ENCODE measurements at places on chromosomes 2 and 18.

- no peak for DNase-seq
Observed at GRCh38 chr18:49044898-49045297, 94.1 kb upstream of the SMAD7 start.

GRCh38 chr18:48992133-48992532, 41.4 kb upstream of the SMAD7 start:
- DNase-seq: no peak

DNA sequence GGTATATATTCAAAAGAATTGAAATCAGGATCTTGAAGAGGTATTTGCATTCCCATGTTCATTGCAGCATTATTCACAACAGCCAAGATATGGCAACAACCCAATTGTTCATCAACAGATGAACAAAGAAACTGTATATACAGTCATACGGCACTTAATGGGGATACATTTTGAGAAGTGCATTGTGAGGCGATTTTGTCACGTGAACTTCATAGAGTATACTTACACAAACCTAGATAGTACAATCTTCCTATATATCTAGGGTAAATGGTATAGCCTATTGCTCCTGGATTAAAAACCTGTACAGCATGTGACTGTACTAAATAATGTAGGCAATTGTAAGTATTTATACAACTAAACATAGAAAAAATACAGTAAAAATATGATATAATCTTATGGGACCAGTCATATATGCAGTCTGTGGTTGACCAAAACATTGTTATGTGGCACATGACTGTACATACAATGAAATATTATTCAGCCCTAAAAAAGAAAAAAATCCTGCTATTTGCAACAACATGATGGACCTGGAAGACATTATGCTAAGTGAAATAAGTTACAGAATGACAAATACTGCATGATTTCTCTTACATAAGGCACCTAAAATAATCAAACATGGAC, 9.2 kb upstream of the BBS5 start:
- no peak for DNase-seq

DNA sequence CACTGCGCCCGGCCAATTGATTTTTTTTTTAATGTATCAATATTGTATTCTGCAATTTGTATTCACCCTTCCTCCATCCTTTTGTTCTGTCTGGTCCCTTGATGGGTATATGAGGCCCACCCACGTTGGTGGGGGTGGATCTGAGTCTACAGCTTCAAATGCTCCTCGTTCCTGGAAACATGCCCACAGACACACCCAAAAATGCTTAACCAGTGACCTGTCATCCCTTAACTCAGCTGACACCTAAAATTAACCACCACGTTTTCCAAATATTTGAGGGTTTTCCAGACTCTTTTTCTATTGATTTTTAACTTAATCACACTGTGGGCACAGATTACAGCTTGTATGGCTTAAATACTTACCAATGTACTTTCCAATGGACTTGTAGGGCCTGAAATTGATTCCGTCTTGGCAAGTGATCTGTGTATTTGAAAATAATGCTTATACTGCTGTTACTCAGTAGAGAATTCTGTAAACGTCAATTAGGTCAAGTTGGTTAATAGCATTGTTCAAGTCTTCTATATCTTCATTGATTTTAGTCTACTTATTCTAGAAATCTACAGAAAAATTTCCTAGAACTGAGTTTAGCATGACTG, 34.4 kb upstream of the CYP27C1 start:
- DNase-seq: no peak

GRCh38 chr2:118118479-118118878, 30.2 kb downstream of the INSIG2 start:
- DNase-seq: no peak

- no peak for DNase-seq
Observed at GRCh38 chr2:25400169-25400568, 58.4 kb upstream of the DNMT3A start.

- no peak for DNase-seq
Observed at GRCh38 chr2:235842941-235843340, 325.2 kb downstream of the GBX2 start.

- no peak for DNase-seq
Observed at GRCh38 chr2:50344509-50345106, 687.3 kb downstream of the NRXN1 start.

GRCh38 chr2:22282220-22282619, 1102.8 kb upstream of the KLHL29 start:
- no peak for DNase-seq

DNA sequence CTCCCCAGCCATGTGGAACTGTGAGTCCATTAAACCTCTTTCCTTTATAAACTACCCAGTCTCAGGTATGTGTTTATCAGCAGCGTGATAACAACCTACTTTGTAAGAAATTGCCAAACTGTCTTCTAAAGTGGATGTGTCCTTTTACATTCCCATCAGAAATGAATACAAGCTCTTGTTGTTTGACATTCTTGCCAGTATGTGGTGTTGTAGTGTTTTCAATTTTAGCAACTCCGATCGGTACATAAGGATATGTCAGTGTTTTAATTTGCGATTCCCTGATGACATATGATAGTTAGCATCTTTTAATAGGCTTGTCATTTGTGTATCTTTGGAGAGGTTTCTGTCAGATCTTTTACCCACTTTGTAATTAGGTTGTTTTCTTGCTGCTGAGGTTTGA, 1156.3 kb upstream of the CRIM1 start:
- no peak for DNase-seq

DNA sequence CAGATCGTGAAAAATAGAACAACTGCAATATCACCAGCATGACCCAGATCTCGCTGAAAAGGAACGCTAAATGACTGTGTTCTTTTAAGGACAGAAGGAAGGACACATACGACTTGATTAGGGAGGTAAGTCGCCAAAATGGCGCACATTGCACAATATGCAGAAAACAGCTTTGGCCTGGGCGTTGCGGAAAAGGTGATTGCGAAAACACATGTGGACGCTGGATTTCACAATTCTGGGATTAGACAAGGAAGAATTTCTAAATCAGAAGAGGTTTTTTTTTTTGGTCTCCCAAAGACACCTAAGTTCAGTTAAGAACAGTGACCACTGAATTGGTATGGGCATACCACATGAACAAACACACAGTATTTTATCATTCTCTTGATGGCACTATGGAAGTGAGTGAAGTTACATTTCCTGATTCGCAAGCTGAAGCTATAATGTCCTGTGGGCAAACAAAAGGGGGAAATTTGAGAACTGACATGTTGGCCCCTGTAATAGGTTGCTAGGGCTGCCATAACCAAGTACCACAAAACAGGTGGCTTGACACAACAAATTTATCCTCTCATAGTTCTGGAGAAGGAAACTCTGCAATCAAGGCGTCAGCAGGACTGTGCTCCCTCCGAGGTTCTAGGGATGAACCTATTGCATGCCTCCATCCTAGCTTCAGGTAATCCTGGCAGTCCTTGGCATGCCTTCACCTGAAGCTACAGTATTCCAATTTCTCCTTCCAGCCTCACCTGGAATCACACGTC, 25.8 kb upstream of the ERICH2 start:
- DNase-seq: no peak

- DNase-seq: no peak
Observed at GRCh38 chr2:176455816-176456291, 186.6 kb downstream of the MTX2 start.

- no peak for DNase-seq
Observed at GRCh38 chr2:138035608-138036217, 71.4 kb downstream of the HNMT start.

DNA sequence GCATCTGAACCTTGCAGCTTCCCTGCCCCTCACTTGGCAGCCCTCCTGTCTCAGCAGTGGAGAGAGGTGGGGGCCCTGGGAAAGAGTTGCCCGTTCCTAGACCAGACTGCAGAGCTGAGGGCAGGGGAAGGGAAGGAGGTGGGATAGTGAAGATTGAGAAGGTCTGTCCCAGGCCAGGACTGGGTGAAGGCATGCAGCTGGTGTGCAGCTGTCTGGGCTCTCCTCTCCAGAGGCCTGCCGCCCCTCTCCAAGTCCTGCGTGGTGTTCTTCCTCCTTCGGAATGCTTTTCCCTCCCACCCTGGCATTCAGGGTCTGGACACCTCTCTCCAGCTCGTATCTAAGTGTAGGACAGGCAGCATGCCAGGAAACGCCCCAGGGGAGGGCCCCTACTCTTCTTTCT, 323.5 kb downstream of the CELF4 start:
- DNase-seq: no peak

DNA sequence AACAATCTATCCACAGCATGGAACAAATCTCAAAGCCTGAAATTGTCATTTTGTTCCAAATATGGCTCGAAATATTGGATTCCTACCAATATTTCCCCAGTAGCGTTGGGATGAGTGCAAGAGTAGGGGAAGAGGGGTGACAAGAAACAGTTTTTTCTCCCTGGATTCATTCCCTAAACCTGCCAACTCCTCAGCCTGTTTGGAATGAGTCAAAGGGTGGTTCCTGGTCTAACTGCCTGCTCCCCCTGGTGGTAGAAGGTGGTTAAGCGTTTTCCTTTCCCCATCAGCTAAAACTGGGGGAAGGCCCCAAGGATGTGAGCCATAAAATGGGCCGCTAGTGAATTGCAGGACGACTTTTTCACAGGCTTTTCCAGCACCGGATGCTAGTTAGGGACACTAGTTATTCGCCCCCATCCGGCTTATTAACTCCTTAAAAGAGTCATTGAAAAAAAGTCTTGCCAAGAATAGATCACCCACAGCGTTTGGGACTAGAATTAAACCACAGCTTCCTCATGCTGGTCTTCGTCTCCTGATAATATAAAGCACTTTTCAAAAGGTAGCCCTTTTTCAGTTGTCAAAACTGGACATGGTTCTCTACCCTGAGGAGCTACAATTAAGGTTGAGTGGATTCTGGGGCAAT, 72.5 kb downstream of the DHRS9 start:
- peak; percentile 21 for DNase-seq

GRCh38 chr2:120930864-120931263, 195.2 kb downstream of the GLI2 start:
- no peak for DNase-seq

GRCh38 chr2:64533882-64534281, 9.8 kb downstream of the AFTPH start:
- no peak for DNase-seq

DNA sequence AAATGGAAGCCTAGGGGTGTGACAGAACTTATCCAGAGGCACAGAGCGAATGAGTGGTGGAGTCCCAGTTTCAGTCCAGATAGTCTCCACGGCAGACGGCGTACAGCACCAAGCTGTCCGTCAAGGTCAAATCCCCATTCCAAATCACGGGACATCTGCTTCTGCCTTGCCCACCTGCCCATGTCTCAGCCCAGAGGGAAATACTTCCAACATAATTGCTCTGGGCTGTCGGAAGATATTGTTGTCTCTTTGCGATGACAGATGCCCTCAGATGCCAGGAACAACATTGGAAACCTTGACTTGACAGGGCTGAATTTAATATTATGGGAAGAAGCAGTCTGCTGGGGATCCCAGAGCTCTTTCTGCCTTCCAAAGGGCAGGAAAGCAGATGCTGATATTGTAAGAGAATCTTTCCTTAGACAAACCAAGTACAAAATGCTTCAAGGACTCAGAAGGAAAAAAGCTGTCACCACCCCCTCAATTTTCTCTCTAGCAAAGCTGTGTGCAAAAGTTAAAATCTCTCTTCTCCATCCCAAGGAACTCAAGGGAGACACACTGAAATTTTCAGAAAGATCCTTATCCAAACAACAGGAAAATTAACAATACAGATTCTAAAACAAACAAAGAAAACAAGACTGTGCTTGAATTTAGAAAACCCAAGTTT, 364.0 kb downstream of the LRATD1 start:
- no peak for DNase-seq

DNA sequence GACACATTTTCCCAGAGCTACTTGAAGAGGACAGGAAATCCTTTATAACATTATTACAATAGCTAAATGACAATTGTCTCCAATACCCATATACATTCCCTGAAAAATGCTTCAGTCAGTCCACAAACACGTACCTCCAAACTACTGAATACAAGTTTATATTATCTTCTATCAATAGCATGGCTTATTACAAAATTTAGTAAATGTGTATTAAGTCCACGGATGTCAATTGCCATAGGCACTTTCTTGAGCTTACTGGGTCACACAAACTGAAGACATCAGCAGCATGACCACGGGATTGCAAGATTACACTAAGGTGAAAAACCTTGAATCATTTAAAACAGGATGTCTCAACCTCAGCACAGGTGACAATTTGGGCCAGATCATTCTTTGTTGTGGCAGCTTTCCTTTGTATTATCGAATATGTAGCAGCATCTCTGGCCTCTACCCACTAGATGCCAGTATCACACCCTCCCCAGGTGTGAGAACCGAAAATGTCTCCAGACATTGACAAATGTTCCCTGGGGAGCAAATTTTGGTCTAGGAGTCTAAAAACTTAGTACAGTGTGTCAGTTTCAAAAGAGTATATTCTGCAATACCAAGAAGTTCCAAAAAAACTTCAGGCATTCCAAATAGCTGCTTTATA, 1.4 kb downstream of the MBD2 start:
- no peak for DNase-seq

DNA sequence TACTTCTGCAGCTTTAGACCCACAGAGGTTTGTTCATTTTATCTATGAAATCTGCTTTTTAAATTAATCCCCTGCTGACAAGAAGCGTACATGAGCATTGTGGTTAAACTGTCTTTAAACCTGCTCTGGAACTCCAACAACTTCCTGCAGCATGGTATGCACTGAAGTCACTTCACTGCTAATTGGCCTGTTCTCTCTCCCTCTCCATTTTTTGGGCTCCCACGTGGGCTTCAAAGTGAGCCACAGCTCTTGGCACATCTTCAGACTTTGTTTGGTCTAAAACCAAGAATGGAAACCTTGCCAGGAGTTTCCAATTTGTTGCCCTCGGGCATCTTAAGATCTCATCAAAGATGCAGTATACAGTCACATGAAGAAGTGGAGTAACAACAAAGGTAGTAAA, 311.4 kb downstream of the LRRTM1 start:
- no peak for DNase-seq

DNA sequence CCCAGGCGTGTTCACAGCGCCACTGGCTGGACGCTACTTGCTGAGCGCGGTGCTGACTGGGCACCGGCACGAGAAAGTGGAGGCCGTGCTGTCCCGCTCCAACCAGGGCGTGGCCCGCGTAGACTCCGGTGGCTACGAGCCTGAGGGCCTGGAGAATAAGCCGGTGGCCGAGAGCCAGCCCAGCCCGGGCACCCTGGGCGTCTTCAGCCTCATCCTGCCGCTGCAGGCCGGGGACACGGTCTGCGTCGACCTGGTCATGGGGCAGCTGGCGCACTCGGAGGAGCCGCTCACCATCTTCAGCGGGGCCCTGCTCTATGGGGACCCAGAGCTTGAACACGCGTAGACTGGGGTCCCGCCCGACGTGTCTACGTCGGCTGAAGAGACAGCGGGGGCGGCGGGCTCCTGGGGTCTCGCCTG, 891 bp upstream of the KHK start:
- no peak for DNase-seq

- DNase-seq: no peak
Observed at GRCh38 chr18:49112031-49112430, 161.3 kb upstream of the SMAD7 start.

DNA sequence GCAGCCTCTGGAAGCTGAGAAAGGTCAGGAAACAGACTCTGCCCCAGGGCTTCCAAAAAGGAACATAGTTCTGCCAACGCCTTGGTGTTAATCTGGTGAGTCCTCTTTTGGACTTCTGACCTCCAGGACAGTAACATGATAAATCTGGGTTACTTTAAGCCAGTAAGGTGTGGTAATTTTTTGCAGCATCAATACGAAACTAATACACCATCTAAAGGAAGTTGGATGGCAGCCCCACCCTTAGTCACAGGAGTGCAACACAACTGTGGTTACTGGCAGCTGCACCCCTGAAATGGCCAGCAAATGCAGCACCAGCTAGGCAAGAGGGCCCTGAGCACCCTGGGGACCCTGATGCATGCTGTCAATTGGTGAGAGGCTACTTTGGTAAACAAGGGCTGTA, 25.8 kb downstream of the CREG2 start:
- DNase-seq: no peak

All from stimulated activated CD8-positive, alpha-beta memory T cell treated with anti-CD3 and anti-CD28 coated beads, Interleukin-4, amount 100 ng/mL, for 4 hours (primary cell).